ENCODE measurements at places on chromosomes 11 and 22.

- no peak for ATAC-seq
Measured at GRCh38 chr11:92626624-92627023, 342.8 kb upstream of the MTNR1B start.

- ATAC-seq: peak; percentile 1
Measured at GRCh38 chr11:65454311-65454695, 31.7 kb downstream of the NEAT1 start.

- no peak for ATAC-seq
Measured at GRCh38 chr11:62352355-62353336, 15.4 kb downstream of the ASRGL1 start.

DNA sequence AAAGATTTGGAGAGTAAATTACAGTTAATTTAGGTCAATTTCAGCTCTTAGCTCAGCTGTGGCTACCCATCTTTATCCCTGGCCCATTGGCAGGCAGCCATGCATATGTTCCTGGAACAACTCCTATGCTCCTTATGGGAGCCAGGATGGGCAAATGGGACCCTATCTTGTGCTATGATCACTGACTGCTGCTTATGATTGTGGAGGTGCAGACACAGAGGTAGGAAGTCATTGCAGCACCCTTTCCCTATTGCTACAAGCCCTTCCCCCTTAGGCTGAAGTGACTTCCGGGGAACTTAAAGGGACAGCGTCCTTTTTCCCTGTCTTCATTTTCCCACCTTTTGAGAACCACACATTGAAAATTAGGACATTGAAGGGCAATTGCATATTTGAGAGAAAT, 112.7 kb downstream of the FCHSD2 start:
- no peak for ATAC-seq
